ENCODE measurements at places on chromosomes 3 and 15.

DNA sequence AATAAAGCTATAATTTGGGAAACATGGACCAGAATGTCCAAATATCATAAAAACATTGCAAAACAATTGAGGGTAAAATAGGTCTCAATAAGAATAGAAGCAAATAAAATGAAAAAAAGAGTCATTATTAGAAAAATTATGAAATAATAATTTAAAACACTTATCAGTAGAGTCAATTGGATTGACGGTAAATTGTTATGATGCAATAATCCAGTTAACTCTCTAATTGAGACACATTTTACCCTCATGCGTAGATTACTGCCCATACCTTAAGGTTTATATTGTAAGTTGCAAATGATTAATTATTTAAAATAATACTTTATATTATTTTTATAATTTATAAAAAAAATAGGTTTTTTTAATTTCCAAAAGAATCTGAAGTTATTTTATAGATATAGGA, 73.4 kb upstream of the POU1F1 start:
- no peak for DNase-seq

DNA sequence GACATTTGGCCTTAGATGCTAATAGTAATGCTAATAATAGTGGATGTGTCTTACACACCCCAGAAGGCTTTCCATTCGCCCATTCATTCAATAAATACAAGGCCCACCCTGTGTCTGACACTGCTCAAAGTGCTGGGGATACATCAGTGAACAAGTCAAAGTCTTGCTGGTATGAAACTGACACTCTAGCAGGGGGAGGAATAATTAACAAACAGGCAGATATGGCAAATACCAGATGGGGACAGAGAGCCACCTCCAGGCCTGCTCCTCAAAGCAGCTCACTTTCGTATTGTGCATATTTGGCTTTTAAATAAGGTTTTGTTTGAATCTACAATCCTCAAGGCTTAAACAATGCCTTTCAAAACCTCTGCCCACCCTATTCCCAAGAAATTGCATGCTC, 28.3 kb upstream of the LYZL4 start:
- no peak for DNase-seq

GRCh38 chr15:98657721-98658120, 9.4 kb downstream of the IGF1R start:
- no peak for DNase-seq

- DNase-seq = no peak
Observed at GRCh38 chr3:185728630-185729336, 96.1 kb downstream of the IGF2BP2 start.

GRCh38 chr15:74228723-74229081, 7.4 kb upstream of the CCDC33 start:
- no peak for DNase-seq

GRCh38 chr15:32818758-32819447, 101.1 kb downstream of the GREM1 start:
- no peak for DNase-seq

DNA sequence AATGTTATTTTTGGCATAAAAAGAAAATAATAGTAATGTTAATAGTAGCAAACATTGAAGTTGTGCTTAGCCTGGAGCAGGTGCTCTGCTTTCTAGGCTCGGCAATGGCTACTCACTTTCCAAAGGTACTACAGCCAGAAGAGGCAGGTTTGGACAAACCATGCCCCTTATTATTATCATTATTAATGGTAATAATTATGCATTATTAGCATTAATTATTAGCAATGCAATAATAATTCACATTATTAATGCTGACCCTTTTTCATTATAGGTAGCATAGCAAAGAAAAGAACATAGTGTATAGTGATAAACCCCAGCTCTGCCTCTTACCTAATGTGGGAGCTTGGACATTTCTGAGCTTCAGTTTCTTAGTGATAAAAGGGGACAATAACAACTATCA, 171.4 kb downstream of the EDEM1 start:
- no peak for DNase-seq

DNA sequence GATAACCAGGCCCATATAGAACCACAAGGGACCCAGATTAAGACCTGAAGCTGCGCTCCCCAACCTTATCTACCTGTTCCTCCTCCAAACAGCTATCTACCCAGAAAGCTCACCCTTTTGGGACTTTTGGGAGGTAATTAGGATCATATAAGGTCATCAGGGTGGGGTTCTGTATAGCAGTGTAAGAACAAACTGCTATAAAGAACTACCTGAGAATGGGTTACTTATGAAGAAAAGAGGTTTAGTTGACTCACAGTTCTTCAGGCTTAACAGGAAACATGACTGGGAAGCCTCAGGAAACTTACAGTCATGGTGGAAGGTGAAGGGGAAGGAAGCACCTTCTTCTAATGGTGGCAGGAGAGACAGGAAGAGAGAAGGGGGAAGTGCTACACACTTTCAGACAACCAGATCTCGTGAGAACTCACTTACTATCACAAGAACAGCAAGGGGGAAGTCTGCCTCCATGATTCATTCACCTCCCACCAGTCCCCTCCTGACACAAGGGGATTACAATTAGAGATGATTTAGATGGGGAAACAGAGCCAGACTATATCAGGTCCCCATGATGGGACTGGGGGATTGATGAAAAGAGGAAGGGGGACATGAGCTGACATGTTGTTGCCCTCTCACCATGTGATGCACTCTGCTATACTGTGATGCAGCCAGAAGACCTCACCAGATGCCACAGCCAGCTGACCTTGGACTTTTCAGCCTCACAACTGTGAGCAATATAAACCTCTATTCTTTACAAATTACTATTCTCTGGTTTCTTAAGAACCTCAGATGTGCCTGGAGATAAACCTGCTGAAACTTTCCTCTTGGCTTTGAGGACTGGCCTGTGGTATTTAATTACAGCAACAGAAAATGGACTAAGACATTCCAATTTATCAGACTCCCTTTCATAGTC, 15.3 kb upstream of the FMN1 start:
- DNase-seq = no peak

DNA sequence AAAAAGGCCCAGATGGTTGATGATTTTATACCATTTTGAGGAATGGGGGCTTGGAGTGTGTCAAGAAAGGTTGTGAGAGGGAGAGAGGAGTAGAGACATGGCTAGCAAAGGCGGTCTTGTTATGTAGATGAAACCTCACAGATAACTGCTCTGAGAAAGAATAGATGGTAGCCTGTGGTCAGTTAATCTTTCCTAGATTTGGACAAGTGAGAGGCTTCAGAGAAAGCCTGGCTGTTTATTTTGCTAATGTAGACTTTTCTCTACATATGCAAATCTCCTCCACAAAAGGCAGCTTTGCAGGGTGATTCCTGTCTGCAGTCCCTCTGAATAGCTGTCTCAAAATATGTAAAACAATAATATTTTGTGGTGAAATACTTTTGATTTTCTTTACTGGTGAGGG, 177.3 kb downstream of the OTOL1 start:
- DNase-seq = no peak

GRCh38 chr3:177199206-177199760, 2.0 kb upstream of the TBL1XR1 start:
- no peak for DNase-seq

- DNase-seq = no peak
Observed at GRCh38 chr15:90001062-90001682, at the start of gene ZNF710. Gene ZNF710 (plus strand): TSS chr15:90001324. CDS start chr15:90067138, 65,814 bp downstream.

DNA sequence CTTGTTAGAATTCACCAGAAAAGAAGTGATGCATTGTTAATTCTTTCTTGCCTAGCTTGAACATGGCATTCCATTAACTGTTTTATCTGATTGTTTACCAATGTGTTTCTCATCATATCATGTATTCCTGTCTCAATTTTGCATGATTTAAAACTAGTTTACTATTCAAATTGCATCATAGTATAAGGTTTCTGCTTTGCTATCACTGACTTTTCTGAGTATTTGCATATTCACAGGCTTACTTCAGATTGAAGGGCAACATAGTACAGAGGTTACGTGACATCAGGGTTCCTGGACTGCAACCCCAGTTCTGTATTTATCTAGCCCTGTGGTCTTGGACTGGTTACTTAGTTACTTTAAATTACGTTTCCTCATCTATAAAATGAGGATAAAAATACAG, 561.8 kb downstream of the FGF12 start:
- no peak for DNase-seq

Data from stimulated activated CD8-positive, alpha-beta memory T cell treated with anti-CD3 and anti-CD28 coated beads, Interleukin-7, amount 100 ng/mL, for 48 hours (primary cell).